SHP77 (cell line): ENCODE measurements at places on chromosomes 1 and 21.
A peak's percentile ranks its signal among the peaks of the same experiment; 100 is the strongest.

DNA sequence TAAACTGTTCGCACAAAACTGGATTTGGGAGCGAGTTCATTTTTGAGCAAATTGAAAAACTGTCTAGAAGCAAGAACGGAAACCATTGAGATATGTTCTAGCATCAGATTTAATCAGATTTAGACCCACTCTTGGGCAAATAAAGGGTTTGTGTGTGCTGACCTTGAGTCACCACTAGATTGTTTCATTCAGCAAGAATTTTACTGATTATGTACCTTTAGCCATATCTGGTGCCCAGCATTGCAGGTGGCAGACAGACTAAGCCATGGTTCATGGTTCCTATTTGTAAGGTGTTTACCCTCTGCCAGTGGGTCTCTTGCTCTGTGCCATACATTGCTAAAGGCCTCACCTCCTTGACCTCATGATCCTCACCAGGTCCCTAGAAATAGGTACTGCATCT, 1.4 kb downstream of the NUDC start:
- no peak for DNase-seq

- no peak for DNase-seq
Observed at GRCh38 chr1:34627465-34628240, 127.2 kb upstream of the GJB5 start.

DNA sequence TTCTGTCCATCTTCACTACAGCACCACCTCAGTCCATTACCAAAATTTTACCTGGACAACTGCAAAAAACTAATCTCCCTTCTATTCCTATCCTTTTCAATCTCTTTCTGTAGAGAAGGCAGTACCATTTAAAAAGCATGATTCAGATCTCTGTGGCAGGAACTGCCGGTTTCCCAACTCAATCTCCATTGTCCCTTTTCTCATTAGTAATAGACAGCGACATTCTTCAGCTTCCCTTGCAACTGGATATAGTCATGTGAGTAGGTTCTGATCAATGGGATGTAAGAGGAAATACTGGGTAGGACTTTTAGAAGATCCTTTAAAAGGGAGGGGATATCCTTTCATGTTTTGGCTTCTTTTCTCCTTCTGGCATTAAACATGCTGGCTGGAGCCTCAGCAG, 74.9 kb downstream of the ADCY10 start:
- DNase-seq: no peak

- no peak for DNase-seq
Observed at GRCh38 chr1:206135248-206135647, 18.1 kb upstream of the AVPR1B start.

GRCh38 chr1:165436994-165437393, 7.9 kb downstream of the RXRG start:
- no peak for DNase-seq

GRCh38 chr1:46481961-46482360, 7.7 kb upstream of the DMBX1 start:
- no peak for DNase-seq

GRCh38 chr1:184244962-184245361, 141.9 kb upstream of the C1orf21 start:
- no peak for DNase-seq

DNA sequence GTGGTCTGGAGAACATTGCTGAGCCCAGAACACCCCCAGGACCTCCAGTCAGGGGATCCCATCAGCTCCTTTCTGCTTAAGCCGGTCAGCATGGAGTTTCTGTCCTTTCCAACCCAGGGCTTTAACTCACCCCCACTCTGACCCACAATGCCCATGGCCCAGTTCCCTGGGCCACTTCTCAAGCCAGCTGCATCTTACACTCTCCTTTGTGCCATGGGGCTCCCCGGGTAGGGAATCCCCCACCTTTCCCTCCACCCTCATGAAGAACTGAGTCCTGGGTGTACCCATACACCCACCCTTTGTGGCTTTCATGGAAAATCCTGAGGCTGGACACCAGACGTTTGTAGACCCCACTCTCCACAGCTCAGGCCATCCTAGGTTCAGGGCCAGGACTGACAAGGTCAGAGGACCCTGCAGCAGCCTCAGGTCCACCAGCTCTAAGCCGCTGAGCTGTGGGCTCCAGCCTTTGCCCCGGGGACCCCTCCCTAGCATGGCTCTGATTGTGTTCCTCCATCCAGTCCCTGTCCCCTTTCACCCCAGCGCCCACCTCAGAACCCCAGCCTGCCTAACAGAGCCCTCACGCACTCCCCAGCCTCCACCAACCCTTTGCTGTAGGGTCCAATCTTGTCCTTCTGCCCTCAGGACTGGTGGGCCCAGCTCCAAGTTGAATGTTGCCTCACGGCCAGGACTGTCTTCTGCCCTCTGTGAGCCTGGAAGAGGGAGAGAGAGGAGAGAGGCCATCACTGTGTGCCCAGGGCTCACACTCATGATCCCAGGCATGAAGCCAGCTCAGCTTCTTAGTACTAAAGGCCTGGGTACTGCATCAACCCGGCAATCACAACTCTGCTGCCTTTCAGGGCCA, 394.8 kb downstream of the MATN1 start:
- DNase-seq: no peak

DNA sequence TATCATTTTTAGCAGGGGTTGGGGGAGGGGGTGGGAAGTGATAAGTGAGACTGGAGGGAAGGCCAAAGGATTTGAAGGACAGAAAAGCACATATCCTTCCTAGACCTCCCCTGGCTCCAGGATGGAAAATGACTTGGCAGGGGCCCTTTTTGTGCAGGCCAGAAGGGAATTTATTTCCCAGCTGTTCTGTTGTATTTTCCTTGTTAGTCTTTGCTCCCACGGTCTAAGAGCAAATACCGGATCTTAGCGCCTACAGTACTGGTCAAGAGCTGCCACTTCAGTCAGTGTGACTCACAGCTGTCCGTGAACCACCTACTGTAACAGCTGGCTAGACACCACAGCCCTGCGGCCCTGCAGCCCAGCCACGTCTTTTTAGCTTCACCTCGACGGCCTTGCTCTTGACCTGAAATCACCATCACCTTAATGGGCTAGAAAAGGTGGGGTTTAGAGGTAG, 51.0 kb upstream of the ERRFI1 start:
- DNase-seq: peak; percentile 70

GRCh38 chr21:43340491-43341377, 86.2 kb downstream of the SIK1 start:
- no peak for DNase-seq

GRCh38 chr1:221356693-221357092, 385.2 kb downstream of the DUSP10 start:
- no peak for DNase-seq

DNA sequence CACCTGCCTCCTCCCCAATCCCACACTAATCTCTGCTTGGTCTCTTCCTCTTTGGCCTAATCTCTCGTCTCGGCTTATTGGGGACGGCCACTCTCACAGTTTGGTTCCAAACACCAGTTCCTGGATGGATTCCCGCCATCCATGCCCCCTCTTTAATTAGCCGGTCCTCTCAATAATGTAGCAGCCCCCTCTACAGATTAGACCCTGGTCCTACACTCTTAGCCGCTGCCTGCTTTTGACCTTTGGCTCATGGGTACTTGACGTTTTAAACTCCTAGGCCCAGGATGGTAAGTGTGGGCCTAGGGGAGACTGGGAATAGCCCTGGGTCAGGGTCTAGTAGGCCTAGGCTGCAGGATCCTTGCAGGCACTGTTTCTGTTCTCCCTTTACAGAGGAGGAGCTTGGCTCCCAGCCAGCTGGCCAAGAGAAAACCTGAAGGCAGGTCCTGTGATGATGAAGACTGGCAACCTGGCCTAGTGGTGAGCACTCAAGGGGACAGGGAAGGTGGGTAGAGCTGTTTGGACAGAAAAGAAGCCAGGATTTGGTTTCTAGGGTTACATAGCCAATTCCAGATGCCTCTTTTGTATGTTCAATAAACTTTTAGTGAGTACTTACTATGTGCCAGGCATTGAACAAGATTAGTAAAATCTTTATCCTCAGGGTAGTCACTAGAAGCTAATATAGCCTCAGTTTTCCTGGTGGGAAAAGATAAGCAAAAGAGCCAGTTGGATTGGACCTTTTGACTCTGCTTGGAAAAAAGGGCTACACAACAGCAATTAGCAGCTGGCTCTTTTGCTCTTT, 758 bp downstream of the RAD54L start:
- DNase-seq: peak; percentile 61

GRCh38 chr1:26556111-26556510, 26.6 kb downstream of the RPS6KA1 start:
- DNase-seq: no peak

DNA sequence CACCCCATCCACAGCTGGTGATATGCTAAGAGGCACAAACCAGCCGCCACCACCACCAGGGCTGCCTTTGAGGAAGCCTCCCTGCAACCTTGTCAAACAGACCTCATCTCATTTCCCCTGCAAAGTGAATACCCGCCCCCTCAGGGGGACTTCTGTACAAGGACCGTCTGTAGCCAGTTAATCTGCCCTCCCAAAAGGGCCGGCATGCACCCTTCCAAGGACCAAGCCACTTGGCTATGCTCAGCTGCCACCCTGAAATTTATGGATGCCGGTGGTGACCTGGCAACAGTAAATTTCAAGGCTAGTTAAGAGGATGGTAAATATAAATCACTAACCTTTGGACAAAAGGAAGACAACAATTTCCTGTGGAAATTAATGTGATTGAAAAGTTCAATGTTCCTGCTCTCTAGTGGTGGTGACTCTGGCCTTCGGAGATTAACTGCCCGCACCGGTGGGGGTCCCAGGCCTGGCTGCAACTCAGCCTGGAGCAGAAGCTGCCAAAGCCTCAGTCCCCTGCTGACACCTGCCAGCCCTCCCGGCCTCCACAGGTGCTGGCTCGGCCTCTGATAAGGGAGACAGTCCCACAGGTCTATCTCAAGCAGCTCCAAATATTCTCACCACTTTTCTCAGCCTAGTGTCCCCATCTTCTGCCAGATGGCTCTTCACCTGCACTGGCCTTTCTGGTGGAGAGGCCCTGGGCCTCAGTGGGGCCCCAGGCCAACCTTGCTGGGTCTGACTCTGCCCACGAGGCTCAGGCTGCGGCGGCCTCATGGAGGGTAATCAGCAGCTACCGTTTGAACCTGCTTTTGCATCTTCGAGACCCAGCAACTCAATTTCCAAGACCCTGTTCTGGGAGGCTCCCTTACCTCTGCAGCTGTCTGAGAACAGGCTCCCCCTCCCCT, 12.2 kb downstream of the TMEM53 start:
- no peak for DNase-seq

DNA sequence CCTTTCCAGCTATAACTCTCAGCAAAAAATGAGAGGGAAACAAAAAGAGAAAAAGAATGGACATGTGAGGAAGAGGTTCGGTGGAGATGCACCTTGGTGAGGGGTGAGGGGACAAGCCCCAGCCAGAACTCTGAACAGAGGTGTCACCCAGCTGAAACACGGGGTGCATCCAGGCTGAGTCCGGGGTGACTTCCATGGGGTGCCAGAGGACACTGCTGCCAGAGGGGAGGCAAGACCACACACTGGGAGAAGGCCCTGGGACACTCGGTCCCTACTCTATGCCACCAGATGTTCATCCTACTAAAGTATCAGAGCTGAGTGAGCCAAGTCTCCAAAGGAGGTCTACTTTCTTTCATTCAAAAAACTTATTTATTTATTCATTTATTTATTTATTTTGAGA, 36.1 kb upstream of the PPP1R15B start:
- DNase-seq: no peak

DNA sequence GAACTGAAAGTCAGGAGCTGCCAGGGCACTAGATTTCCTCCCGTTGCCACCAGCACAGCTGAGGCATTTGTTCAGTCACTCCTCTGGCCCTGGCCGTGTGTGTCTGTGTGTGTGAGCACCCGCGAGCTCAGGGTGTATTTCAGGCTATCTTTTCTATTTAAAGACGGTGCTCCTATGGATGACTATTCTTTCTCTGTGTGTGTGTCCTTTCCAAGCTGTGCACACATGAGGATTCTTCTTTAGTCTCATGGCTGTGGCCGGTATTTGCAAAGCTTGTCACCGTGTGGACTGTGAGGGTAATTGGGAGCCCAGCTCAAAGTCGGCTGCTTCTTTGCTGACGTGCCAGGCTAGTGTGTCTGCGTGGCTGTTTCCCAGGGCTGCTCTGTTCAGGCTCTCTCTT, 3.0 kb upstream of the KCND3 start:
- DNase-seq: peak; percentile 41

DNA sequence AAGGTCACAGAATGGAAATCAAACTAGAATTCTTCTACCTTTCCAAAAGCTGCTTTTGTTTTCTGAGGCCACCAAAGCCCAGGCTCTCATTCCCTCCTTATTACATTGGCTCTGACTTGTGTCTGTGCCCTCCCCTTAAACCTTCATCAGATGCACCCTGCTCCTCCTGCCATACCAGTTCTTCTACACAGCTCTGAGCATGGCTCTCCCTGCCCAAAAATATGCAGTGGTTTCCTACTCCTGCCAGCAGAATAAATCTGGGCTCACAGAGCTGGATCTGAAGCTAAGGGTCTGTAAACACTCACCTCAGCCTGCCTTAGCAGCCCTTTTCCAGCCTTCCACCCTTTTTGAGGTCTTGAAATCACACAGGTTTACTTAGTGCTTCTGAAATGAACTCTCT, 55.0 kb downstream of the TTC3 start:
- DNase-seq: no peak

GRCh38 chr1:1853593-1854257, 37.2 kb downstream of the GNB1 start:
- DNase-seq: no peak

GRCh38 chr1:19411612-19412011, 73.7 kb downstream of the CAPZB start:
- DNase-seq: no peak

- no peak for DNase-seq
Observed at GRCh38 chr21:17979763-17980162, 160.6 kb upstream of the C21orf91 start.

DNA sequence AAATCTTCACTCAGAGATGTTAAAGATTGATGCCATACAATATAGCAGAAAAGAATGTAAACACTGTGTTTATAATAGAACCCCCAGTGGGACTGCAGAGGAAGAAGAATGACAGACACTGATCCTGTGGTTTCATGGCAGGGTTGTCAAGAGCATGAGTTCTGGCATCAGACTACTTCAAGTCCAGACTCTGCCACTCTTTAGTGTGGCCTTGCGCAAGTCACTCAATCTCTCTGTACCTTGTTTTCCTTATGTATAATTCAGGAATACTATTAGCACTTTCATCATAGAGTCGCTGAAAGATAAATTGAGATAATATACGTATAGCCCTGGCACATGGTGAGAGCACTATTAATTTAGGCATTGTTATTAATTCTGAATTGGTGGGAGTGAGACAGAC, 38.5 kb upstream of the BCL9 start:
- no peak for DNase-seq

GRCh38 chr1:200376528-200376927, 33.3 kb downstream of the ZNF281 start:
- no peak for DNase-seq

DNA sequence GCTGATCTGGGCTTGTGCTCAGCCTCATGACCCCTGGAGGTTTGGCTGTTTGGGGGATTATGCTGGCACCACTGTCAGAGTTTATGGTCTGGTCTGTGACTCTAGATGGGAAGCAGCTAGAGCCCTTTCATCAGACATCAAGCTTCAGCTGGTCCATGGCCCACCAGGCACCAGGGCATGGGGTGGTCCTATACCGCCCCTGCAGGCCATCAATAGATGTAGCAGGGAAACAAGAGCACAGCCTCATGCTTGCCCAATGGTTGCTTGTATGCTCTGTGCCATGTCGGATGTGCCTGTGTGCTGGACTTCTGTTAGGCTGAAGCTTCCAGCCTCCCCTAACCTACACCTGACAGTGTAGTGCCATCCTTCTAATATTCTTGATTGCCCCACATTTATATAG, 71.1 kb upstream of the CD34 start:
- DNase-seq: peak; percentile 16

GRCh38 chr1:206068314-206068713, 15.3 kb downstream of the RHEX start:
- no peak for DNase-seq

- DNase-seq: peak; percentile 47
Observed at GRCh38 chr1:101520302-101520701, 283.5 kb downstream of the S1PR1 start.

GRCh38 chr21:38898422-38899096, 92.8 kb downstream of the ETS2 start:
- peak; percentile 20 for DNase-seq
